ENCODE measurements at places on chromosomes 5 and 9.
A peak's percentile ranks its signal among the peaks of the same experiment; 100 is the strongest.

DNA sequence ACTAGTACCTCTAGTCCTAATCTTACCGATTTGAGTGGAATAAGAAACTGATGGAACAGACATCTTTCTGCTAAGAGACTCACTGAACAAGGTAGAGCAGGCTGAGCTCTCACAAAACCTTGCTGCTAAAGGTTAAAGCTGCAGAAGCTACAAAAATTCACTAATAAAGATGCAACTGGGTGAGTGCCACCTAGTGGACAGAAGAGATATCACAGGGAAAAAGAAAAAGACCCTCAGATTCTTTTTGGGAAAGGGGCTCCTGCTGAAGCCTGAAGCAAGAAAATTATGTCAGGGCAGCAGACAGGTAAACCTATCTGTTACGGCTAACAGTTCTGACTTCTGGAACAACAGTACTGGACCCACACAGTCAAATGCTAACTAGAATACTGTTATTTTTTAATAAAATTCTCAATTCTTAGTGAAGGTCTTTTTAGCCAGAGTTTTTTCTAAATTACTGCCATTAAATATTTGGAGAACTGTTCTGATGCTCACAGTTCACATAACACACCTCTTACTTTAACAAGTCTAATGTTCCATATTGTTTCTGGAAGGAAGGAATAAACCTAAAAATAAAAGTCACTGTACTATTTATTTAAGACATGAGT, 51.2 kb downstream of the DIAPH1 start:
- DNase-seq = peak; percentile 9

DNA sequence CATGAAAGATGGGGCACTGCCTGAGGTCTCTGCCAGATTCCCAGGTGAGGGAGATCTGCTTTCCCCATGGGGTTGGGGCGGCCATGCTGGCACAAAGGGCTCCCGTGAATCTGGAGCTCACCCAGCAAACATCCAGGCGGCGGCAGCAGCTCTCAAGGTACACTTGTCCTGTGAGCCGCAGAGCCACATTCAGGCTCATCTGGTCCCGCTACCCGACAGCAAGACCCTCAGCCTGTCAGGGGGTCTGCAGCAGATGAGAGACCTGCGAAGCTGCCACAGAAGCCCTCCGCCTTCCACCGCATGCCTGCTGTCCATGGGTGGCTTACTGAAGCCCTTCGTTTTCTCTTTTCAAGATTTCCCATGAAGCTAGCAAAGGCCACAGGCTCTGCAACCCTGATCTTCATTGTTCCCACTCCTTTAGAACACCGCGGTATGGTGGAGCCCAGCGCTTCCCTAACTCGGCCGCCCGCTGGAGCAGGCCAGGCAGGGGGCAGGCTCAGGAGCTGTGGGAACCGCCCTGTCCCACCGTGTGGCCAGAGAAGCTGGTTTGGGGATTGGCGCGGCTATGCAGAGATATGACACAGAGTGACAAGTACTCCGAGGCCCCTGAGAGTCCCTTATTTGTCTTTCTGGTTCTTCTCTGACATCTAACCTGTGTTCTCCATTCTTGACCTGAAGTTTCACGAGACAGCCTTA, 8.8 kb downstream of the LRRC14B start:
- no peak for DNase-seq

DNA sequence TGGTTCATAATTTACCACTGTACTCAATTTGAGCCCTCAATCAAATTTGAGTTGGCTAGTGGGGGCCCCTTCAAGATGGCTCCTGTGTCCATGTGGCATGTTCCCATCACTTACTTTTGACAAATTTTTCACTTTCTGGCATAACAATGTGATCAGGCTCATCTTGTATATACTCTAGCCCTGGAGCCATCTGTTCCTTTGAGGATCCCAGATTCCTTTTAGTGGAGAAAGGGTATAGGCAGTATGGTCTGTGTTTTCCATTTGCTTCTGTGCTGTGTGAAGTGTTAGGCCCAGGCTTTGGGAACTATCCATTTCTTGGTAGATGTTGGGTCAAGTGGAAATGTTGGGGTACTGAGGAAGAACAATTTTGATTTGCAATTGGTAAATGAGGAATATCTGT, 45.7 kb downstream of the SH3GL2 start:
- no peak for DNase-seq

- no peak for DNase-seq
Observed at GRCh38 chr5:139645430-139645871, 2.7 kb upstream of the CXXC5 start.

DNA sequence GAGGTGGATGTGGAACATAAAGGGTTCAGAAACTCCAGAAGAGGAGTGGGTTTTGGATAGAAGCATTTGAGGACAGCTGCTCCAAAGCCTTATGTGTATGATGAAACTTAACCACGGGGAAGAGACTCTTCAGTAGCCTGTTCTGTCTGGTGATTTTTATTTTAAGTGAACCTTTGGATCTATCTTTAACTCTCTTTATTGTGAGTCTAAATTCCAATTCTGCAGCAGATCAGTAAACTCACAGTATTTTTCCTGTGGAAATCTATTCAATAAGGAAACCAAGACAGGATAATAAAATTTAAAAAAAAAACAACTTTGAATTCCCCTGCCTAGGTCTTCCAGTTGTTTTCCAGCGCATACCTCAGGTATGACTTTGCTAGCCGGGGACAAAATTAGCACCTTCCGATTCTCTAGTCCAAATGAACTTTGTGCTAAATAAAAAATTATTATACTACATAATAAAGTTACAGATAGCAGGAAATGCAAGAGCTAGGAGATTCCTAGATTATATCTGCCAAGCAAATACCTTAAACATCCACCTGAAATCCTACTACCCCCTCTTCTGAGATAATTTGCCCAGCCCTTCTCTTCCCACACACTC, 101.9 kb downstream of the NLN start:
- no peak for DNase-seq

- DNase-seq = no peak
Observed at GRCh38 chr5:86074297-86074696, 543.4 kb upstream of the COX7C start.

All from RCC 7860 (cell line).